ENCODE measurements at places on chromosomes 16 and 17. TPM values are rescaled to one million over a fixed set of nuclear protein-coding genes. Genes with fewer than 3 reads are reported as not detected.

Gene NPIPA5
- not detected for polyA plus RNA-seq

Gene GRB7
- not detected for polyA plus RNA-seq

Gene HOXB4
- polyA plus RNA-seq: 0.16 TPM

- no peak for DNase-seq
These were observed 111.9 kb downstream of the GNAO1 start for GRCh38 chr16:56303066-56303715.

DNA sequence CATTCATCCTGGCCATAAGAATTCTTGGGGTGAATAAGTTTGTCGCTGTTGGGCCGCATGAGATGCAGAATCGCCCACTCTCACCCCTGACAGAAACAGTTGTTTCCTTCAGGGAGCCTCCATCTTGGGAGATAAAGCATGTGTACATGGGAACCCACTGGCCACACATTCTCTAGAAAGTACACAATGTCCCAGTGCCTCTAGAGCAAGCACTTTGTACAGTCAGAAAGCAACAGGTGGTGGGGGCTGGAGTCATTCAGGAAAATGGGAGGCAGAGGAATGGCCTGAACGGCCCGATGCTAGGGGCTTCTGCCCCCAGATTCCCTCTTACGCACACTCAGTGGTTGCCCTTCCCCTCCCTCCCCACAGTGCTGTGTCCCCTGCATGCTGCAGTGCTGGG lies 16.1 kb downstream of the ACE start:
- DNase-seq: no peak

DNA sequence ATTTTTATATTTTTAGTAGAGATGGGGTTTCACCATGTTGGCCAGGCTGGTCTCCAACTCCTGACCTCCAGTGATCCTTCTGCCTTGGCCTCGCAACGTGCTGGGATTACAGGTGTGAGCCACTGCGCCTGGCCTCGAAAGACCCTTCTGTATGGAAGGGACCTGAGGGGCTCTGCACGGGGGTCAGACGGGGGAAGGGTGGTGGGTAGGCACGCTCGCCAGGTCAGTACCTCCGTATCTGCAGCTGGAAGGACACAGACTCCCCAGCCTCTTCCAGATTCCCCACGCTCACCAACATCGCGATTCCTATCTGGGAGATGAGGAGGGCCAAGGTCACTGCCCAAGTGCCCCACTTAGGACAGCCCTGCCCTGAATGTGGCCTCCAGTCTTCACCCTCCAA lies 12.7 kb downstream of the ITGA2B start:
- no peak for DNase-seq

- no peak for DNase-seq
These were observed 26.9 kb upstream of the CDH15 start for GRCh38 chr16:89144681-89145080.

GRCh38 chr16:30758988-30759491 lies 2.8 kb downstream of the CFAP119 start:
- DNase-seq: peak; percentile 71

- no peak for DNase-seq
These were observed 124.8 kb downstream of the MRM1 start for GRCh38 chr17:36726199-36726598.

GRCh38 chr16:66304151-66304550 lies 62.3 kb upstream of the CDH5 start:
- DNase-seq: no peak
